SK-N-SH (cell line): ENCODE measurements at places on chromosomes 3 and 15. TPM values are rescaled to one million over a fixed set of nuclear protein-coding genes. Genes with fewer than 3 reads are reported as not detected.

TMEM89 gene
- not detected in 2 replicates for polyA plus RNA-seq

- H3K4me1 ChIP-seq = peaks cover 13% of the 10 kb centered on the region
- no peak overlapping the region for H3K4me3 ChIP-seq
- no peaks in the 10 kb centered on the region for H3K27me3 ChIP-seq
- no peaks in the 10 kb centered on the region for H3K36me3 ChIP-seq
- peak overlapping the region; percentile 67 for H3K27ac ChIP-seq
These were observed 30.0 kb downstream of the CHST14 start for GRCh38 chr15:40500568-40501330.

GRCh38 chr3:197015790-197016736, 13.6 kb downstream of the MELTF start:
- DNase-seq = no peak
- H3K4me3 ChIP-seq = no peak overlapping the region
- no peaks in the 10 kb centered on the region for H3K36me3 ChIP-seq
- H3K4me1 ChIP-seq = no peaks in the 10 kb centered on the region

- H3K36me3 ChIP-seq = no peaks in the 10 kb centered on the region
- peak; percentile 29 for DNase-seq
- H3K4me3 ChIP-seq = no peak overlapping the region; the same call in 1 of the 2 replicates
- H3K4me1 ChIP-seq = no peaks in the 10 kb centered on the region
- no peak overlapping the region for H3K27ac ChIP-seq
- no peaks in the 10 kb centered on the region for H3K27me3 ChIP-seq
These were observed 153.9 kb downstream of the BBX start for GRCh38 chr3:107676469-107677309.

GRCh38 chr3:14238356-14238755, 59.7 kb downstream of the LSM3 start:
- no peak overlapping the region for H3K4me3 ChIP-seq
- no peak for DNase-seq
- peaks cover 6% of the 10 kb centered on the region; the same call in 1 of the 2 replicates for H3K27me3 ChIP-seq
- no peak overlapping the region for H3K27ac ChIP-seq
- no peaks in the 10 kb centered on the region for H3K4me1 ChIP-seq

TNFAIP8L3 gene
- polyA plus RNA-seq = 0.08 and 0.13 TPM in 2 replicates

DNA sequence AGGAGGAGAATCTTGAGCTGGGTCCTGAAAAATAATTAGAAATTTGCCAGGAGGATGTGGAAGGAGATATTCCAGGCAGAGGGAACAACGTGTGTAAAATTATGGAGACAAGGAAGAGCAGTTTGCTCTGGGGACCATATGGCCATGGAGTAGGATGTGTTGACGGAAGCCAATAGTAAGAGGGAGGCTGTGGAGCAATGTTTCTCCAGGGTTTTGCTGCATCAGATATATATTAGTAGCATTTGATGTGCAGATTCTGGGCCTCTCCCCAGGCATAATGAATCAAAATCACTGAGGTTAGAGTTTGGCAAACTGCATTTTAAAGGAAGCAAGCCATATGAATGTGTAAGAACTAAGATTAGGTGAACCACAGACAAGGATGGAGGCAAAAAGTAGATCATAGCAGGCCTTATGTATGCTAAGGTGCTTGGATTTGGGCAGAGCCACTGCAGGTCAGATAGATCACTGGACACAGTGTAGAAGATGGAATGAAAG, 192.9 kb upstream of the IL12A start:
- H3K36me3 ChIP-seq = no peaks in the 10 kb centered on the region
- H3K27me3 ChIP-seq = no peaks in the 10 kb centered on the region
- H3K27ac ChIP-seq = peak overlapping the region; percentile 75
- H3K4me1 ChIP-seq = peaks cover 4% of the 10 kb centered on the region; the same call in 1 of the 2 replicates

DNA sequence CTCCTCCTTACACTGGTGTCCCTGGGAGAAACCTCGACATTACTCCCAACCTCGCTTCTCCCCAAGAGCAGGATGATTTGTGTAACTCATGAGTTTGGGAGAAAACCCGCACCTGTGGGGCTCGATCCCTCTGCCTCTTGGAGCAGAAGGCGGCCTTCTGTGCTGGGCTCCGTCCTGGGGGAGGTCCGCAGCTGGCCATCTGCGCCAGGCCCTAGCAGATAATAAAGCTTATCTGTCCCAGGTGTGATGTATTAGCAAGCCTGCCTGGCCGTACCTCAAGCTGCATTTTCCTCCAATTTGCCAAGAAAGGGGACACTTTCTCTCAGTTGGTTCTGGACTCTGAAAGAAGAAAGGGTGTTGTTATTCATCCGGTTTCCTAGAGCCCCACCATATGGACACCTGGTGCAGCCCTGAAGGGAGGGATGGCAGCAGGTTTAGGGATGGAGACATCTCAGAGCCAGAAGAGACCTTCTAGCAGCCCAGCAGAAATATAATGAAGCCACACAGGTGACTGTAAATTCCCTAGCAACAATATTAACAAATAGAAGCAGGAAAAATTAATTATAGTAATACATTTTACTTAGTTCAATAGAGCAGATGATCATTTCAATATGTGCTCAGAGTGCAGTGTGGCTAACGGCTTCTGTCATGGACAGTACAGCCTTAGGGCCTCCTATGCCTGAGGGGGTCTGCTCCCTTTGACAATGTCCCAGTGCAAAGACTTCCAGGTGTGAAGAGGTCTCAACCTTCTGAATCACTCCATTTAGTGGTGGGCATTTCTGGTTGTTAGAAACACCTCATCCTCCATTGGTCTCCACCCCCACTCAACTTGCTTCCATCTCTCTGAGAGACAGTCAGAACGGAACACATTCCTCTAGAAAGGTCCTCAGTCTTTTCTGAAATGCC, 94.8 kb downstream of the CPN2 start:
- peak overlapping the region; percentile 90 for H3K27ac ChIP-seq
- DNase-seq = no peak
- no peaks in the 10 kb centered on the region for H3K4me1 ChIP-seq
- no peaks in the 10 kb centered on the region for H3K36me3 ChIP-seq
- no peaks in the 10 kb centered on the region; the same call in 1 of the 2 replicates for H3K27me3 ChIP-seq

DUOX2 gene
- 0.02 TPM in 1 of 2 replicates, not detected in the other for polyA plus RNA-seq

- no peak overlapping the region; the same call in 1 of the 2 replicates for H3K4me3 ChIP-seq
- H3K27ac ChIP-seq = peak overlapping the region; percentile 99
- peaks cover 69% of the 10 kb centered on the region for H3K4me1 ChIP-seq
- no peaks in the 10 kb centered on the region for H3K36me3 ChIP-seq
These were observed 12.1 kb downstream of the TBC1D2B start for GRCh38 chr15:78065284-78065872.

DNA sequence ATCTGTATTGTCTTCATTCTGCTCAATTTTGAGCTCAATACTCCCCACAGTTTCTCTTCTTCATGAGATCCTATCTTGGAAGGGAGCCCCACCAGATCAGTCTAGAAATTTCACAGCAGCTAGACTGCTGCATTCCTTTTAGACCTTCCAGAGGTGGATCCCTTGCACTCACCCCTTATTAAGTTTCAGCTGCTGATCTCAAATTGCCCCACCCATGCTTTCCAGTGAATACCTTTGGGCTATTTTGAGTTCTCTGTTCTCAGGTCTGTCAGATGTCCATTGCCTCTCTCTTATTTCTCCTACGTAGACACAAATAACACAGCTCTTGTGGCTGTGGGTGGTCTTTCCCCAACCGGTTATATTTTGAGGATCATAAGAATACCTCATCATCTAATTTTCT, 60.8 kb downstream of the GPR156 start:
- no peaks in the 10 kb centered on the region for H3K4me1 ChIP-seq
- no peak for DNase-seq
- H3K27ac ChIP-seq = no peak overlapping the region
- H3K27me3 ChIP-seq = no peaks in the 10 kb centered on the region

SST gene
- polyA plus RNA-seq = not detected in 2 replicates
